ENCODE measurements at places on chromosomes 11 and 22.

DNA sequence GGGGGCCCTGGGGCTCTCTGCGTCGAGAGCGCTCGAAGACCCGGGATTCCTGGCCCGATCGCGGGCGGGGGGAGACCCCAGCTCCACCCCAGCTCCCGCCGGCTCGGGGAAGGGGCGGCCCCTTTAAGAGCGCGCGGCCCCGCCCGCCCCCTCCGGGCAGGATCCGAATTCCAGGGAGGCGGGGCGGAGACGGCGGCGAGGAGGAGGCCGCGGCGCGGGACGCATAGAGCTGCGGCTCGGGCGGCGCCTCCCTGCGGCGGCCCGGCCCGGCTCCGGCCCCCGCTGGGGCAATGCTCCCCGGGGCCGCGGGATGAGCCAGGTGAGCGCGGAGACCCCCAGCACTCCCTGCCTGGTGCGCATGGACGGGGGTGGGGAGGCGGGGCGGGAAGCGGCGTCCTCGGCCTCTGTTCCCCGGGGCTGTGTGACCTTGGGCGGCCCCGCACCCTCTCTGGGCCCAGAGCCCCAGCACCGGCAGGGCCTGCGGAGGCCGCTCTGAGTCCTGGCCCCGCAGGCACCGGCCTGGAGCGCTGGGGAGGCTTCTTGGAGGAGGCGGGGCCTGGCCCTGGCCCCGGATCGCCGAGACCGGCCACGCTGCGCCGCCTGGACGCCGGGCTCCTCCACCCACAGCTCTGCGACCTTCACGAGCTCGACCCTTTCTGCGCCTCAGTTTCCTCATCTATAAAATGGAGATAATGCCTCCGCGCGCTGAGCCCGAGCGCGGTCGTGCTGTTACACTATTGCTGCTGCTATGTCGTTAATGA is 565 bp downstream of the GAS2L1 start:
- DNase-seq = no peak

- DNase-seq = no peak
Measured at GRCh38 chr11:77269484-77270123, 31.9 kb downstream of the GDPD4 start.

DNA sequence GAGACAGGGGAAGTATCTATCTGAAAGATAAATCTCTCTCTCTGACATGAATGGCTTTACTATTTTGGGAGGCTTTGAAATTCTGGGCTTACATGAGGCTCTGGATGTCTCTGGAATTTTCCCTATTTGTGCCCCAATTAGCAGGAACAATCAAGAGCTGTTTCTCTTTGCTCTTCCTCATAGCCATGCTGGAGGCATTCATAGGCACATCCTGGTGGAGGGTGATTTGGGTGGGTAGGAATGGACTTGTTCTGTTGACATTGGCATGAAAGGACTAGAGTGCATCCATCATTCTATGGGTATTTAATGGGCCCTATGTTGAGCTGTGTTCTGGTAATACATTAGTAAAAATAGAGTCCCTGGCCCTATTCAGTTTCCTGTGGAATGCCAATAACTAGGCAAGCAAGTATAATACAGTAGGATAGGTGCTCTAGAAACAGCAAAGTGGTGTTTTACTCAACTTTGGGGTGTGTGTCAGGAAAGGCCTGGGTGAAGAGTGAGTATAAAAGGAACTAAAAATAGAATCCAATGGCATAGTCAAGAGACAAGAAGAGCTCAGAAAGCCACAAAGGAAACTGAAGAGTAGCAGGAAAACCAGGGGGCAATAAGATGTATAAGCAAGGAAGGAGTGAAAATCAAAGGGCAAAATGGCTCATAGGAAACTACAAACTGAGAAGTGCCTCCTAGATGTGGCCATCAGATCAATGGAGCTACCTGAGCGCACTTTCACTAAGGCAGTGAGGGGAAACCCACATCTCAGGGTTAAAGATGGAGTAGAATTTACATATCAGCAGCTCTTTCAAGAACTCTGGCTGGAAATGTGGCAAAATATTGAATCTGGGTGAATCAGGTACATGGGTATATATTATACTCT is 45.0 kb downstream of the CWC15 start:
- no peak for DNase-seq

DNA sequence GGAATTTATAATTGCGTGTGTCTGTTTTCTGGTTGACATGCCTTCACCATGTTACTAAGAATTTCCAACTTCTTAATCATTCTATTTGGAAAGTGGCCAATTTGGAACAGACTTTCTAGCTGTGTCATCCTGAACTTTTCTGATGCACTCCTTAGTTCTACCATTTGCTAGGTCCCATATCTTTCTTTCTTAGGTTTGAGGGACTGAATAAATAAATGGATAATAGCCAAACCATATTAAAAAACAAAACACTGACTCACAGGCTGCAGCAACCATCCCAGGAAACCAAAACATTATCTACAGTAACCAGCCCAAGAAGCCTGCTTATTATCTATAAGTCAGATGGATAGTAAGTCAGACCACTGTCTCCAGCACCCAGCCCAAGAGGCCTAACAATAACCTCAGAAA is 57.5 kb upstream of the PLET1 start:
- DNase-seq = no peak

GRCh38 chr11:6323291-6323905 is 3.1 kb upstream of the CAVIN3 start:
- no peak for DNase-seq

DNA sequence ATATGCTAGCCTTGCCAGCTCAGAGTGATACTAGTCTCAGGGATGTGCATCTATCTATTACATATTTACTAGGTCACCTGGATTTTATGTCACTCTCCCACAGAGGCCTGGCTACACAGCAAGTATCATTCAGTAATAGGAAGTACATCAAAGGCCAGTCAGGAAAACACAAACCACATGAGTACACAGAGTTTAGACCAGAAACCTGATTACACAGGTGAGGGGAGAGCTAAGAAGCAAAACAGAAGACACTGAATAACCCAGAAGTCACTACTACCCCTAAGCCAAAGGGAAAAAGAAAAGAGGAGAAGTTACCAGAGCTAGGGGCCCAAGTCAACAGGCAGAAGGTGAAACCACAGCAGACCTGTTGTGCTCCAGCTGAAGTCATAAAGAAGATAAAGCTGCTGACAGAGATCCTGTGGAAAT is 13.3 kb downstream of the LPXN start:
- no peak for DNase-seq

DNA sequence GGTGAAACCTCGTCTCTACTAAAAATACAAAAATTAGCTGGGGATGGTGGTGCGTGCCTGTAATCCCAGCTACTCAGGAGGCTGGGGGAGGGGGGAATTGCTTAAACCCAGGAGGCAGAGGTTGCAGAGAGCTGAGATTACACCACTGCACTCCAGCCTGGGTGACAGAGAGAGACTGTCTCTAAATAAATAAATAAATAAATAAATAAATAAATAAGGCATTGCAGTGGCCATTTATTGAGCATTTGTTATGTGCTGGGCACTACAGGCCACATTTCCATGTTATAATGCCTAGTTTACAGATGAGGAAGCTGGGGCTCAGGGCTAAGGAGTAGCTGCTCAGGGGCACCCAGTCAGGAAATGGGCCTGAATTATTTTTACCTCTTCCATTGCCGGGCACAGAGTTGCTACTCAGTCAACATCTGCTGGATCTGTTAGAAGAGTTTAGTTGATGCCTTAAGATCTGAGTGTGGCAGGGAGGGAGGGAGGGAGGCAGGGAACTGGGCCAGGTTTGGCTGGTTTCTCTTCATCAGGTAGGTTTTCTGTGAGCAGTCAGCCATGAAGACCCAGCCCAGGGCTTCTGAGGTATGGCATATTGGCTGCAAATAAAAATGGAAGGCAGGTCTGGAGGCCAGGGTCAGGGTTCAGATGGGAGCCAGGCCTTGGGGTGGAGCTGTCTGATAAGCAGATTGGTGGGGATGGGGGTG is 5.6 kb downstream of the PVALB start:
- DNase-seq = no peak

GRCh38 chr11:4041731-4042391 is 52.7 kb upstream of the RRM1 start:
- no peak for DNase-seq

GRCh38 chr11:129131316-129131715 is 60.8 kb downstream of the ARHGAP32 start:
- no peak for DNase-seq

DNA sequence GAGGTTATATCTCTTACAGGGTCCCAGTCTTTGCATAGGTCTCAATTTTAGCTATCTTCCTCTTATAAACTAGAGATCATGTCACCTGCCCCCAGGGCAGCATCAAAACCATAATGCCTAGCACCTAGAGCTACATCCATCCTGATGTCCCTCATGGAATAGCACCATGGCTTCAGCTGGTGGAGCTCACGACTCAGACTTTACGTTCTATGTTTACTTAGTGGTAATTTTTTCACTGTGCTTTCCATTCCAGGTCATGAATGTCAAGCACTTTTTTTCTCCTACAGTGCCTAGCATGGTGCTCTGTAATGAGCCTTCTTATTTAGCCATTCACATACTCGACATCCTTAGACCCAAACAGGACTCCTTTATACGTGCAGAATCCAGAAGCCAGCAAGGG is 58.4 kb downstream of the RPUSD4 start:
- DNase-seq = no peak

Data from central memory CD4-positive, alpha-beta T cell (primary cell).